CD14-positive monocyte (primary cell): ENCODE measurements at places on chromosomes 6 and 20. TPM values are rescaled to one million over a fixed set of nuclear protein-coding genes. Genes with fewer than 3 reads are reported as not detected.
A peak's percentile ranks its signal among the peaks of the same experiment; 100 is the strongest.

DNA sequence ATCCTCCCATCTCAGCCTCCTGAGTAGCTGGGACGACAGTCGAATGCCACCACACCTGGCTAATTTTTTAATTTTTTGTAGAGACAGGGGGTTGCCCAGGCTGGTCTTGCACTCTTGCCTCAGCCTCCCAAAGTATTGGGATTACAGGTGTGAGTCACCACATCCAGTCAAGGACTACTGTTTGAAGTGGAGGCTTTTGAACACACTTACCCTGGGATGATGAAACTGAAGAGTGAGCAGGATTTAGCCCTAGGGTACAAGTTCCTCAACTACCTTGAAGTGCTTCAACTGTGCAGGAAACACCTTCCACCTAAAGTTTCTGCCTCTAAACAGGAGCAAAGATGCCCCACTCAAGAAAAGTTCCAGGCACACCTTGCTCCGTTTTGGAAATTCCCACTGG lies 15.7 kb upstream of the PARD6B start:
- no peak for DNase-seq

- no peak for DNase-seq
Observed at GRCh38 chr6:6596529-6597328, 8.2 kb downstream of the LY86 start.

DNA sequence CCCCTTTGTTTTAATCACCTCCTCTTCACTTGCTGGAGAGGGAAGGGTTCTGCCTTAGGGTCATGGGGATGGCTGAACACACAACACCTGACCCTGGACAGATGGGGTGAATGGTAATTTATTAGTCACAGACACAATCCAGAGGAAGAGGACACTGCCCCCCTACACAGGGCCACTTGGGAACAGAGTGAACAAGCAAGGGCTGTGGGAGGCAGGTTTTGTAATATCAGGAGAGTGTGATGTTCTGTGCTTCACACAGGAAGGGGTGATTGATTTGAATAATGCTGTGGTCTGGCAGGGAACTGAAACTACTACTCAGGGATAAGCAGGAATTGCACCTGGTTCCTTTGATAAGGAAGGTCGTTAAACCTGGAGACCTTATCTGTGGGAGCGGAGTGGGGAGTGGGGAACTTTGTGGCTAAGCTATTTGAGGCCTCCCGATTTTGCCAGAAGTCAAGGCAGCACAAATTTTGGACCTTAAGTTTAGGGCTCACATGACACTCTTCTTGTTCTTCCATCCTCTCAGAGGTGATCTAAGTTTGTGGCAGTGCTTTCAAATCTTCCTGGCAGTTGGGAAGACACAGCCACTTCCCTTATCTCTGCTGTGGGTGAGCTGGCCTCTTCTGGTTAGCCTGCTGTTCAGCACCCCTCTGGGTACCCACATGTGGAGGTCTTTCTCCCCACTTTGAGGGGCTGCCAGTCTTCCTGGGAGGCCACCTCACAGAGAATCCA lies 77.8 kb downstream of the CD164 start:
- DNase-seq: peak; percentile 16

DNA sequence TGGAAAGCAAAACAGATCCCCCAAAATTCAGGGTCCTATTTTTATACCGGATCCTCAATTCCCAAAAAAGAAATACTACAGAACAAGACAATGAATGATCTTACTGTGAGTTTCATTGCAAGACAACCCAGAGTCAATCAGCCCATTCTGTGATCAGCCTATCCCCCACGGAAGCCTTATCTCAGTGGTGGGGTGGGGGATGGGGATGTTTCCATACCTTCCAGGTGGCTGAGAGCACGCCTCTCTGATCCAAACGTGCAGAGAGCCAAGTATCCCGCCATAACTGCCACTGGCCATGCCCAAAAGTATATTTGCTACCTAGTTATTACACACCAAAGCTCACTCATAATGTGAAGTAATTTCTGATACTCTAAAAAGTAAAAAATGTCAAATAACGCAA lies 15.1 kb downstream of the WFDC2 start:
- DNase-seq: no peak

GRCh38 chr6:25370178-25371036 lies 91.2 kb downstream of the CARMIL1 start:
- DNase-seq: no peak

- DNase-seq: no peak
Observed at GRCh38 chr6:157557559-157557958, 176.6 kb downstream of the ZDHHC14 start.

GRCh38 chr6:151325075-151326050 lies 66.0 kb downstream of the ZBTB2 start:
- DNase-seq: no peak

Gene OR12D3
- polyA plus RNA-seq: not detected

Gene PRRT1
- polyA plus RNA-seq: 0.05 TPM in 1 of 2 replicates, not detected in the other

Gene TRERF1
- 8.2 and 10.0 TPM in 2 replicates for polyA plus RNA-seq
